ENCODE measurements at places on chromosomes 6 and 20. TPM values are rescaled to one million over a fixed set of nuclear protein-coding genes. Genes with fewer than 3 reads are reported as not detected.

PDE10A gene
- 26.2 TPM for total RNA-seq

PLEKHG1 gene
- 27.6 TPM for total RNA-seq

CST5 gene
- not detected for total RNA-seq

ASIP gene
- not detected for total RNA-seq

C6orf141 gene
- total RNA-seq: 0.89 TPM

LAMA4 gene
- 14.7 TPM for total RNA-seq

REM1 gene
- not detected for total RNA-seq

SAMD5 gene
- total RNA-seq: 1.6 TPM

PACRG gene
- 0.59 TPM for total RNA-seq

TRIM31 gene
- not detected for total RNA-seq

SLC17A3 gene
- total RNA-seq: not detected

SYNDIG1 gene
- 0.49 TPM for total RNA-seq

LCA5 gene
- total RNA-seq: 4.7 TPM

ENPP3 gene
- total RNA-seq: 0.14 TPM

LRP11 gene
- total RNA-seq: 29.8 TPM

APOBEC2 gene
- not detected for total RNA-seq

SLC35D3 gene
- total RNA-seq: not detected

SEMG1 gene
- not detected for total RNA-seq

WTAP gene
- total RNA-seq: 126 TPM

CCHCR1 gene
- total RNA-seq: 46.7 TPM

AVP gene
- not detected for total RNA-seq

PI16 gene
- total RNA-seq: not detected

RHAG gene
- not detected for total RNA-seq

SIRPB2 gene
- total RNA-seq: not detected

RAB32 gene
- 23.8 TPM for total RNA-seq

Data from neural crest cell (in vitro differentiated cells).